Hematopoietic multipotent progenitor cell treated with erythropoietin and hydrocortisone succinate and interleukin-3 and kit ligand, for 8 days (in vitro differentiated cells): ENCODE measurements at places on chromosomes 1 and 21.

DNA sequence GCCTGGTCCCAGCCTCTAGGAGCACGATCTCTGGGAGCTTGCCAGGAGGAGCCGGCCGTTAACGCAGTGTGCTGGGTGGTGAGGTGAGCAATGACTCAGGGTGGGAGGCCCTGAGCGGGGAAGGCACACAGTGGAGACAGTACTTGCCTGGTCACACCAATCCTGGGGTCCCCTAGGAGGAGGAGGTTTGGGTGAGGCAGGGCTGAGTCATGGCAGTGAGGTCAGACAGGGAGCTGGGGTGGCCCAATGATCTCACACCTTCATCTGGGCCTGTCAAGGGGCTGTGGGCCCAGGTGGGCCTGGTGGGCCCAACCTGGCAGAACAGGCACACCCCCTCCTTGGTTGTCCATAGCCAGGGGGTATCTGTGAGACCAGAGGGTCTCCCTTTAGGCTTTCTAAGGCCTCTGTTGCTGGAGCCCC lies 8.6 kb upstream of the EDN2 start:
- no peak for DNase-seq

DNA sequence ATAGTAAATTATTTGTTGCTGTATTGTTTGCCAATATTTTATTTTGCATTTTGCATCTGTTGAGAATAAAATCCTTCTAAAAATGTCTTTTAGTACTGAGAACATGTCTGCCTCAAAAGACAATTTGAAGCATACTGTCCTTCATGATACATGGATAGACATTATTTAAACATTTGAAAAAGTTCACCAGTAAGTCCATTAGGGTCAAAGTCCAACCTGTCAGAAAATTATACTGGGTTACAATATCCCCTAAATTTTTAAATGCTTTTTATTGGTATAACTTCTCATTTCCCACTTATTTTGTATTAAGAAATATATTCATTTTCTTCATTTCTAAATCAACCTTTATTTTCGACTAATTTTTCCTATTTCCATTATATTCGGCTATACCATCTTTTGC lies 9.3 kb downstream of the CHML start:
- DNase-seq, result no peak

DNA sequence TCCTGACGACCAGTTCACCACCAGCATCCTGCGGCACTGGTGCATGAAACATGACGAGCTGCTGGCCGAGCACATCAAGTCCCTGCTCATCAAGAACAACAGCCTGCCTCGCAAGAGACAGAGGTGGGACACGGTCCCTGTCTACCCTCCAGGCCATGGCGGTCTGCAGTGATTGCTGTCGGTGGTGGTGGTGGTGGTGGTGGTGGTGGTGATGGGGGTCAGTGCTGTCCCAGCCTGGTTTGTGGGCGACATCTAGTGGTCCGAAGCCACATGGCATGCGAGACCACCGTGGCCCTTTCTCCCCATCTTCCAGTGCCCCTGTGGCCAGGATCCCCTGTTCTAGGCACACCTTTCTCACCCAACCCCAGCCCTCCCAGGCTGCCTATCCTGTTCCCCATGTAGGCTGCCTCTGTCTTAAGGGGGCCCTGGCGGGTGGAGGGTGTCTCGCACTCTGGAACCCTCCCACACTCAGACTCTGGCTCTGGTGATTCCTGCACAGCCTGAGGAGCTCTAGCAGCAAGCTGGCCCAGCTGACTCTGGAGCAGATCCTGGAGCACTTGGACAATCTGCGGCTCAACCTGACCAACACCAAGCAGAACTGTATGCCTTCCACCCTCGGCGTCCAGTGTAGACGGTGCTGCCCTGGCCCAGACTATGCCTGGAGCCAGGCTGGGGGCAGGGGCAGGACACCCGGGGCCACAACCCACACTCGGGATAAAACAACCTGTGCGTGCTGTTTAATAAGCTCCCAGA lies 3.2 kb upstream of the SLC27A3 start:
- DNase-seq, result no peak

DNA sequence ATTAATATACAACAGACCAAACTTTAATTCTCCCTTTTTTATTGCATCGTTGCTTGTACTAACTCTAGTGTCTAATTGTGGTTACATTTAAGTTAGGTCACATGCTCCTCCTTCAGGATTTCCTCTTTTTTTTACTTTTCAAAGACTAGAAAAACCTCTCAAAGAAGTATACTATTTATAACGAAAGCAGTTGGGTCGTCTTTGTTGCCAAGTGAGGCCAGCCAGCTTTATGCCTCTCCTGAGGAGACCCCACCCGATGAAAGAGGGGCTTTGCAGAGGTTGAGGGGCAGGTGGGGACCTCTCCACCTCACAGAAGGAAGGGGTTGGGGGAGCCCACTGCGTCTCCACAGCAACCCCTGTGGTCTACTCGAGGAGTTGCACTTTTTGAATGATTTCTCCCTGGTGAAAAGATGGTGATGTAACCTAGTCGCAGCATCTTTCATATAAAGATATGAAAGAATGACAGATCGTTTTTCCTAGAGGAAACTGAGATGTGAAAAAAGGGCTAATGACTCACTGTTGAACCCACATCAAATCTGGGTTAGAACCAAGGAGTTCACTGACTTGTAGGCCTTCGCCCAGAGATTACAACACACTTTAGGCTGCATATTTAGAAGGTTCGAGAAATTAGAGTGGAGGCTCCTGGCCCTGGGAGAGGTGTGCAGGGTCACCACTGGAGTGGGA lies 6.4 kb downstream of the TGFB2 start:
- DNase-seq, result no peak

DNA sequence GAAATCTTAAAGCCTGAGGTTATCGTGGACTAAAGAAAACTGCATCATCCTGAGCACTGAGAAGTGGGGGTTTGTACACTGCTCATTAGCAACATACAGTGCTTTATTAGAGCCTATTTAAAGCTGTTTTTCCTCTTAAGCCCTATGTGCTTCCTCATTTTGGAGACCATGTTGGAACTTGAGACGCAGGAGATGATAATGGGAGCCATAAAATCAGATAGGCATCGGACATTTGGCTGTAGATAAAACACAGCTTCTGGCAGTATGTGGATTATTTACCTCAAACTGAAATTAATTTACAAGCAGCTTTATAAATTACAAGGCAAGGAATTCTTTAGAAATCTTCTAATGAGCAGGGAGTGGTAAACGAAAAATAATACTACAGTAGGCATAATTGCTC lies 147.7 kb upstream of the IVNS1ABP start:
- no peak for DNase-seq

DNA sequence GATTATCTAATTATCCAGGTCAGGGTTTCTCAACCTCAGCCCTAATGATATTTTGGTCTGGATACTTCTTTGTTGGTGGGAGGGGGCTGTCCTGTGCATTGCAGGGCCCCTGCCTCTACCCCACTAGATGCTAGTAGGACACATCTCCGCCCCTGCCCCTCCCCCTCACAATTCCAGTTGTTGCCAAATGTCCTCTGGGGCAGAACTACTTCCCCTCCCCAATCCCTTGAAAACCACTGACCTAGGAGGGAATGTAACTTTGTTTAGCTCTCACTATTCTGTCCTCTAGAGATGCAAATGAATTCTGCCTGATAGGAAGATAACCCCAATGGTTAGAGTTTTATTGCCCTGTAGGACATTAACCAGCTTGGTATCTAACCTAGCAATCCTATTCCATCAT lies 8.1 kb downstream of the CACNA1S start:
- DNase-seq, result no peak

DNA sequence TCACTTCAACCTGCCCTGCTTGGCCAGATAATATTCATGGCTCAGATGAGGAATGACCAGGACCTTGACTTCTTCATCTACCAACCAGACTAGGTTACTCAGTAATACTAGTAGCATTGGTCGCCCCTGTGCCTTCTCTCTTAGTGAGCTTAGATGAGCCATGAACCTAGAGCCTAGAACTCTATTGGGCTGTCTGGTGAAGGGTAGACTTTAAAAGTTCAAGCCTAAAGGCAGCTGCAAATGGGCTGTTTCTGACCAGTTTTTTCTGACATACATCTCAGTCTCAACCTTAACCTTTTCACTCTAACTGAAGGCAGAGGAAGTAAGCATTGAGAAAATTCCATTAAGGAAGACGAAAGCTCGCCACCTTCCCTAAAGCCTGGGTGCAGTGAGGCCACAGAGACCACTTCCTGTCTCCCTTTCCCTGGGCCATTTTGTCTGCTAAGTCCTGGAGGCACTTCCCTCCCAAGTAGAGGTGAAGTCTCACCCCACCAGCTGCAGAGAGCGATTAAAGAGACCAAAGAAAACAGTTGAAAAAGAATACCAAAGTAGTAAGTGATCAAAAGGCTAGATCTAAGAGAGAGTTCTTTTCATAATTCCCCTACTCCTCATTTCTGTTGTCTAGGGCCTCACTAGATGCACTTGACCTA lies 53.3 kb downstream of the MTR start:
- DNase-seq, result no peak

DNA sequence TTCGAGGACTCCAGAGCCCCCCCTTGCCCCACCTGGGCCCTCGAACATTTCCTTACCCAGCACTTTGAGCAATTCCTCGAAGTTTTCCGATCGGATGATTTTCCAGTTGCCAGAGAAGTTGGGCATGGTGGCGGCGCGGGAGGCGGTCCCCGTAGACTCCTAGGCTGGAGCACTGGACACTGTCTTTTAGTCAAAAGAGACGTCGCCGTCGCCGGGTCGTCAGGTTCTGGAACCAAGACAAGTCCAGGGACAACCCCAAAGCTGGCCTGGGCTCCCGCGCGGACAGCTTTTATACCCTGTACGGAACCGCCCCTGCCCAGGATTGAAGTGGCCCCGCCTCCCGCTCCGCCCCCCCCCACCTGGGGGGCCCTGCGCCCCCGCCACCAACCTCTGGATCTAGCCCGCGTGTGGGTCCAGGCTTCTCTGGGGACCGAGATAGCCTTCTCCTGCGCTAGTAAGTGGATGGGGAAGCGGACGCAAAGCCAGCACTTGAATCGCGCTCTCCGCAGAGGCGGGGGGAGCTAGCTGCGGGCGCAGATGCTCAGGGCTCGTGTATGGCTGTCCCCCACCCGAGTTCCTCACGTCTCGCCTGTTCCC lies at the start of gene CRABP2:
Gene CRABP2 (minus strand): TSS at position 263 of the 597 bp plus-strand sequence. CDS start 137 bp downstream, at position 126.
- DNase-seq, result no peak

- peak; percentile 14 for DNase-seq
These were observed 36.7 kb downstream of the FAM163A start for GRCh38 chr1:179779645-179780272.

GRCh38 chr1:116805398-116805797 lies 51.2 kb downstream of the CD2 start:
- DNase-seq, result no peak

- DNase-seq, result no peak
These were observed 411.1 kb downstream of the SETD4 start for GRCh38 chr21:35649186-35649585.

DNA sequence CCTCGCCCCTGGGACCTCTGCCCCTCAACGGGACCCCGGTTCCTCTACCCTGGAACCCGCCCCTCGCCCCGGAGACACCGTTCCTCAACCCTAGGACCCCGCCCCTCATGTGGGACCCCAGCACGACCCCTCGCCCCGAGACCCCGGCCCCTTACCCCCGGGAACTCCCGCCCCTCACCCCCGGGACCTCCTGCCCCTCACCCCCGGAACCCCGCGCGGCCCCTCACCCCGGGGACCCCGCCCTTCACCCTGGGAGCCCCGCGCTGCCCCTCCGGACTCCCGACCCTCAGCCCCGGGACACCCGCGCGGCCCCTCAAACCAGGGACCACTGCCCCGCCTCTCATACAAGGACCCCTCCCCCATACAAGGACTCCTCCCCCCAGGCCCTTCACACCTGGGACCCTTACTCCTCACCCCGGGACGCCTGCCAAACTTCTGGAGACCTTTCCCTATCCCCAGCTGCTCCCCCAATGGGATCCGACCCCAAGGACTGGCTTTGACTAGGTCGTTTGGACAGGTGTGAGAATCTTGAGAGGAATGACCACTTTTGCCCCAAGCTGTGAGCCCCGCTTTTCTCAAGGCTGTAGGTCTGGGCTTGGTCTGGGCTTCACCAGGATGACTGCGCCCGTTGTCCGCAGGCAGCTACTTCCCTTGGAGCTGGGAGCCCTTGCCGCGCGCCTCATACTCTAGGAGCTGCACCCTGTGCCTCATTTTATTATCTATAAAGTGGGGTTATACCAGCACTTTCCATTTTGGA lies 843 bp downstream of the DIP2A start:
- DNase-seq, result peak; percentile 40

- no peak for DNase-seq
These were observed 13.1 kb upstream of the KCNQ4 start for GRCh38 chr1:40770296-40771070.

GRCh38 chr1:40306296-40306695 lies 10.8 kb downstream of the COL9A2 start:
- no peak for DNase-seq

GRCh38 chr1:156524481-156524869 lies 23.9 kb upstream of the MEF2D start:
- DNase-seq, result no peak

DNA sequence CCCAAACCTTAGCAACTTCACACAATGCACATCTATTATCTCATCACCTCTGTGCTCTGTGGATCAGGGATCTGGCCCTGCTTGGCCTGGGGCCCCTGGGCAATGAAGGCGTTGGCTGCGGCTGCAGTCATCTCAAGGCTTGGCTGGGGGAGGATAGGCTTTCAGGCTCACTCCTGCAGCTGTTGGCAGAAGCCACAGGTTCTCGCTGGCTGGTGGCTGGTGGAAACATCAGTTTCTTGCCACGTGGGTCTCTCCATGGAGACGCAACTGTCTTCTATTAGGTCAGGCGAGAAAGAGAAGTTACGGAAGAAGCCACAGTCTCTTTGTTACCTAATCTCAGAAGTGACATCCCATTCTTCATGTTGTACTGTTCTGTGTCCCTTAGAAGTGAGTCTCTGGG lies 3.6 kb upstream of the NPPA start:
- DNase-seq, result peak; percentile 49

DNA sequence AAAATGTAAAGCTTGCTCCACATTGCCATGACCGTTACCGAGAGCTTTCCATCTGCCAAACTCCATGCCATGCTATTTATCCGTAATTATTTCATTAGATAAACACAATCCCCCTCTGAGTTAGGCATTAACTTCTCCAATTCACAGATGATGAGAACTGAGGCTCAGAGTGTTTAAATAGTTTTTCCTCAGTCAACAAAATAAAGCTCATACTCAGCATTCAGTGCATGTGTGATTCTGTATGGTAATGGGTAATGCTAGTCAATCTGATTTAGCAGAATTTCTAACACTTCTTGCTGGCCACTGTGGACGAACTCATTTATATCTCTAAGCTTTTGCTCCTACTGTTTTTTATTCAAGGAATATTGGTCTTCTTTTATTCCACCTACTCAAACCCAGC lies 17.3 kb downstream of the SAMSN1 start:
- DNase-seq, result no peak

DNA sequence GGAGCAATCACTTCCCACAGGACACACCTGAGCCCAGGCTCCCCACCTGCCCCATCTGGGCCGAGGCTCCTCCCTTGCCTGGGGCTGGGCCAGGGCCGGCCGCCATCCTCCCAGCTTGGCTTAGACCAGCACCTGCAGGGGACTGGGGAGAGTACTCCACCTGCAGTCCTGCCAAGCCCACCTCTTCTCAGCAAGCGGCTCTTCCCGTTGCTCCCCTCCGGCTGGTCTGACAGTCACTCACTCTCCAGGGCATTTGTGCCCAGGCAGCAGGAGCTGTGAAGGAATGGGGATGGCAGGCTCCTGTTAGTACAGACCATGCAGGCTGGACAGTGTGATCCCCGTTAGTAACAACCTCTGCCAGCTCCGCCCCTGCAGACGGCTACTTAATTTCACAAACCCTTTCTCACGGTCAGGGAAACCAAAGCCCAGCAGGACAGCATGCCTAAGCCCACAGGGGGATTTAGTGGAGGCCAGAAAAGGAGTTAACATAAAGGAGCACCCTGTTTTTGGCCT lies at the start of gene FYB2:
Gene FYB2 (minus strand): TSS at position 18 of the 513 bp plus-strand sequence. CDS start 114 bp downstream, outside the sequence.
- no peak for DNase-seq

- no peak for DNase-seq
These were observed 20.3 kb downstream of the PADI6 start for GRCh38 chr1:17392199-17392740.
